NCI-H2227 treated with DMSO at 0.1 percent for 48 hours (cell line): ENCODE measurements at places on chromosomes 1 and 21.

DNA sequence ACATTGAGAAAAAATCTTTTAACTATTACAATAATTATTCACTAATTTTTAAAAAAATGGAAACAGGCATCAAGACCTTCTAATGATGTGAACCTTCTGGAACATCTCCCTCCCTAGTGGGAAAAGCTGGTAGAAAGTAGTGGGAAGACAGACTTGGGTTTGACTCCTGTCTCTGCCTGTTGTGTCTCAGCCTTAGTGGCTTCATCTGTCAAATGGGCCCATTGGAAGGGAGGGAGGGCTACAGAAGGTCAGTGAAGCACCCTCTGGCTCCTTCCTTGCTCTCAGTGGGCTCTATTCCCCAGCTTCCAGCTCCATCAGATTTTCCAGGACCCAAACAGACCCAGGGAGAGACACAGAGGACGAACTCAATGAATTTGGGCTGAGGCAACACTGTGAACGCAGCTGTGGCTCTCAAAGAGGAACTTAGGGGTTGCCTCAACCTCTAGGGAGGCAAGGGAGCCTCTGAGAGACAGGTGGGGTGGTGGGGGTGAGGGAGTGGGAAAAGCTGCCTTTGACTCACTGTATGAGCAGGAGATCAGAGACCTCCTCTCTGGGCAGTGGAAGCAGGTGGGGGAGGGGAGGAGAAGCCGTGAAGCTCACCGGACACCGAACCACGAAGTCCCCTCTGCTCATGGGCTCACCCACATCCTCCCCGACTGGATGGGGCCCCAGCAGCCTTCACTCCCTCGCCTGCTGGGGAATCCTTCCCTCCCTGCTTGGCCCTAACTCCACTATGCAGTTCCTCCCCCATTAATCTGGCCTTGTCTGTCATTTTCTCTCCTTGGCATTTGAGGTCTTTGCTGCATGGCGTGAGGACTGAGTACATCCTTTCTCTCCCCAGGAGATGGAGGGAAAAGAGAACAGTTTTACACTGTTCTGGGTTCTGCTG lies 4.5 kb downstream of the CNR2 start:
- no peak for DNase-seq

DNA sequence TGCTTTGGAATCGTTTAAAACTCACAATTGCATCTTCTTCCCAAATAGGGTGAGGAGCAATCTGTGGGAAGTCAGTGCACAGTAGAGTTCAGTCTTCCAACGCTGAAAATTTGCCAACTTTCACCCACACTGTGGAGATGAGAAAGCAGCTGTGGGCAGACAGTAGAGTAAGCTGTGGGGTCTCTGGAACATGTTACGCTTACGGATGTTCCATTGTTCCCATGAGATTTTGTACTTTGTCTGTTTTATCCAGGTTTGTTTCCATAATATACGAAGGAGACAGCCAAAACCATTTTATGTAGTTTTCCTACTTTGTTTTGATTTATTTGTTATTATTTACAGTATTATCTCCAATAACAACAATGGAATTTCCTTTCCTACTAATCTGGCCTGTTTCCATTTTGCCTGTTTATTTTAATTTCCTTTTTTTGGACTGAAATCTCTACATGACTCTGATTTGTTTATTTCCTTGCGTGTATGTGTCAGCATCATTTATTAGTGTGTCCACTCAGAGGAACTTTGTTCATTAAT lies 65.1 kb upstream of the RGL1 start:
- no peak for DNase-seq

- no peak for DNase-seq
Observed at GRCh38 chr1:155940993-155941844, at the start of gene RXFP4. Gene RXFP4 (plus strand): TSS chr1:155941638. CDS start chr1:155941710, 72 bp downstream.

- no peak for DNase-seq
Observed at GRCh38 chr1:242579528-242580235, 55.2 kb upstream of the PLD5 start.

DNA sequence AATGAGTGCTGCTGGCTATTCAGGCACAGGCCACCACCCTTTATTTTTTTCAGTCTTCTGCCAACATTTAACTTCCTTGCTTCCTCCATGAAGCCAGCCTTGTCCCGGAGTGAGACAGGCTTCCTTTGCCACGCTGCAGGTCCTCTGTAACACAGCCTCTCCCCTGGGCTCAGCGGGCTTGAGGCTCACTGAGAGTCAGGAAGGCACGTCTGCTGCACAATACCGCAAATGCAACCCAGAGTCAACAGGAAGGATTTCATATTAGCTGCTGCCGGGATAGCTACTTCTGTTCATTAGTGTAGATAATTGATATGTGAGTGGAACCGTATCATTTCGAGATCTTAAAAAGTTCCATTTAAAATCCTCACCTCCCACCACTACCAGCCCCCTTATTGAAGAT lies 22.5 kb downstream of the MYOG start:
- no peak for DNase-seq

GRCh38 chr1:16077406-16078245 lies 4.2 kb upstream of the FAM131C start:
- DNase-seq: no peak

DNA sequence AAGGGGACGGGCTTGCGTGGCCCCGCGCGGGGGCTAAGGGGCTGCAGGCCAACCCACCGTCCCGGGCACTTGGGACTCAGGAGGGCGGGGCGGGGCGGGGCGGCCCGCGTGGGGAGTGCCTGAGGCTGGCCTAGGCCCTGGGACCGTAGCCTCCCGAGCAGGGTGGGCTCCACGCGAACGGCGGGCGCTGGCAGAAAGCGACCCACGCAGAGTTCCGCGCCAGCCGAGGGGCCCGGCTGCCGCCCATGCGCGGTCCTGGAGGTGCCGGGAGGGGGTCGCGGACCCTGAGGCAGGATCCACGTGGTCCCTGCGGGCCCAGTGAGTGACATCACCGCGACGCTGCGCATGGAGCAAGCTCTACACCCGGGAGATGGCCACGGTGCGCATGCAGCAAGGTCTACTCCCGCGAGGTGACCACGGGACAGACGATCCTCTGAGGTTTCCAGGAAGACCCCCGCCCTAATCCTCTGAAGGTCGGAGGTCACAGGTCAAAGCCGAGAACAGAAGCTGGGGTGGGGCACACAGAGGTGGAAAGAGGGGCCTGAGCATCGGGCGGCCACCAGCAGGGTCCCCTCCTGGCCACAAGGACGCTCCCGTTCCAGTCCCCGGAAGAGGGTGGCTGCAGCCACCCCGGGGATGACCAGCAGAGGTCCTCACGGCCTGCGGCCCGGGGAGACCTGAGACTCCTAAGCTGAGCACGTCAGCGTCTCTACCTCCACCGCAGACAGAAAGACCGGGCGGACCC lies 13.5 kb upstream of the SLC19A1 start:
- DNase-seq: peak; percentile 82

GRCh38 chr1:206687915-206688442 lies 3.3 kb downstream of the MAPKAPK2 start:
- no peak for DNase-seq

- DNase-seq: peak; percentile 84
Observed at GRCh38 chr1:109094377-109094803, 3.8 kb downstream of the TMEM167B start.

GRCh38 chr1:59877108-59877682 lies 49.4 kb downstream of the CYP2J2 start:
- no peak for DNase-seq

GRCh38 chr1:112905395-112906149 lies 50.4 kb downstream of the SLC16A1 start:
- no peak for DNase-seq

DNA sequence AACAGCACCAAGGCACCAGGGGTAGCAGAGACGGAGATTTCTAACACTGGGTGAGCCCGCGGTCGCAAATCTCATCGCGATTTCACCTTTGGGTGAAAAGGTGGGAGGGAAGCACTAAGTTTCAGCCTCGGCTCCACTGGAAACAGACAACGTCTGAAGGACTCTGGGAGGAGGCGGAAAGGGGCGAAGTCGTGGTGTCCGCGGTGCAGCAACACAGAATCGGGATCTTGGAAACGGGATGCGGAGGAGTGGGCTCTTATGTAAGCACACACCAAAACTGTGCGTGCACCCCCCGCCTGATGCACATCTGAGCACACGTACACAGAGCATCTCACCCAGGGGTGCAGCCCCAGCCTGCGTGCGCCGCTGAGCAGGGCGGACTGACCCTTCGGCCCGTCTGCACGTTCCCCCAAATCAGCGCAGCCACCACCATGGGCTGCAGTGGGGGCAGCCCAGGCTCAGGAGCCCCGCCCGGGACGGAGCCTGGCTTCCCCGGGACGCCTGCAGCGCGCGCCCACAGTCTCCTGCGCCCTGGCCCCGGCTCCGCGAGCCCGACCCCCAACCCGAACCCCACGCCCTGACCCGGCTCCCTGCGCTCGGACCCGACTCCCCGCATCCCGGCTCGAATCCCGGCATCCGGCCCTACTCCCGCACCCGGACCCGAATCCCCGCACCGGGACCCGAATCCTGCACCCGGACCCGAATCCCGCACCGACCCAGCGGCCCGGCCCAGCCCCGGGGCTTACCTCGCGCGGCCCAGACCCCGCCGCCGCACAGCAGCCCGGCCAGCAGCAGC lies 670 bp downstream of the CLSTN1 start:
- no peak for DNase-seq

DNA sequence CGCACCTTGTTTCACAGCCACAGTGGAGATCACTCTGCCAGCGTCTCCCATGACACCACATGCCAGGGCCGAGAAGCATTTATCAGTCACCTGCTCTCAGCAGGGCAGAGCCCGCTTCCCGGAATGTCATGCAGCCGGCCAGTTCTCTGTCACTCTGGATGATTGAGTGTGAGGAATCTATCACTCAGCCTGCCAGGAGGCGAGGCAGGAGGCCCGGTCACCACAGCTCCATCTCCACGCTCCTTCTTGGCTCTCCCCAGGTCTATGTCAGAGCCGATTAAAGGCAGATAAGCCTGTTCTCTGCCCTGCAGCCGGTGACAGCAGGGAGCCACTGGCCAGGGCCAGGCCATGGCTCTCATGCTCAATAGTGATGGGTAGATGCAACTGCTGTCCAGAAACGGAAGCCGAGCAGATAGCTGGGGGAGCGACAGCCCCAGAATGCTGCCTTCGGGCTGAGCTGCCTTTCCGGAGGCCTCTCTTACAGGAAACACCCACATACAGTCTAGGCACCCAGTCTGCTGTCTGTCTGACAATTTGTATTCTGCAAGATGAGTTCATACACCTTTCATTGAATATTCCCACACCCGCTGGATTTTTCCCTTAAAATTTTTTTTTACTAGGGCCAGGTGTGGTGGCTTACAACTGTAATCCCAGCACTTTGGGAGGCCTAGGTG lies 64.1 kb downstream of the ACTL8 start:
- no peak for DNase-seq

DNA sequence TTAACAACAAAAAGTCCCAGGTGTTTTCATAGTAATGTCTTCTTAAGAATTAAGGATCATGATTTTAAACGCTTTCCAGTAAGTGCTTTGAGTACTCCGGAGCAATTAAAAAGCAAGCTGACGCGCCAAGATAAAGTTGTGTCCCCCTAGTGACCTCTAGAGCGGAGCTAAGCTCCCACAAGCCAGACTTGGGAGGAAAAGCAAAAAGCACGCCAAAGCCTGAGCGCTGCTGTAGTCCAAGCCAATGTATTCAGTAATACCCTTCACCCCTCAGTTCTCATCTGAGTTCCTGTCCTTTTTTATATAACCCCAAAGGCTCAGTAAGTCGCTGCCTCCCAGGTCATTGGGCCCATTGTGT lies 3.5 kb upstream of the SLC44A5 start:
- no peak for DNase-seq

DNA sequence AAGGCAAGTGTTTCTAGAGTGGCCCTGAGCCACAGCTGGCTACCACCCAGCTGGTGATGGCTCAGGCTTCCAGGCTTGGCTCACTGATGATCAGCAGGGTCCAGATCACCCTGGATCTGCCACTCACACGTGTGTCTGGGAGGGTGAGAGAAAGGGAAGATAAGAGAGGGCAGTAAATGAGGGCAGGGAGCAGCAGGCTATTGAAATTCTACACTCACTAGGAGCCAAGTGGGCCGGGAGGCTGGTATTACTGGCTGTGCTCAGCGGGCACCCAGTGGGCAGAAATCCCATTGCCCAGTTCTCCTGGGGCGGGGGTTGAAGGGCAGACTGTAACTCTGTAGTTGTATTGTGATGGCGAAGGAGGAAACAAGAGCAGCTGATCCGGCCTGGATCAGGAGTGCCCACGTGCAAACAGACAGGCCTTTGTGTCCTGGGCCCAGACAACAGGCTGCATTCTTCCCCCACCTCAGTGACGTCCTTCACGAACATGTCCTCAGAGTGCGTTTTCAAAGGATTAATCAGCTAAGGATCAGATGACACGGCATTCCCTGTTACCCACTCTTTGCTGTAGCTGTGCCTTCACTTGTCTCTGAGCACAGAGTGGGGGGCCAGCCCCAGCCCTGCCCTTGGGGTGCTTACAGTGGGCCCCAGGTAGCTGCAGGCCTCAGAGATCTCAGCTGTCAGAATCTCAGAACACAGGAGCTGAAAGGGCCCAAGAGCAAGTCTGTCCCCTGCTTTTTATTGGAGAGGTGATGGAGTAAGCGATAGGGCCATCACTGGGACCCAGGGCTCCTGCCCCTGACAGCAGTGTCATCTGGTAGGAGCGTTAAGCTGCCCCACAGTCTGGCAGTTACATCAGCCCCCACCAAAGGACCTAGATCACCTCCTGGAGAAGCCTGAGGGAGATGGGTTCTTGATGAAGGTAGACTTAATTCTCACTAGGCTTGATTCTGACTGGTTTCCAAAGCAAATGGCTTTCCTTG lies 60.5 kb downstream of the ATP1A1 start:
- DNase-seq: no peak

- peak; percentile 97 for DNase-seq
Observed at GRCh38 chr1:8706995-8707396, 110.4 kb downstream of the RERE start.

DNA sequence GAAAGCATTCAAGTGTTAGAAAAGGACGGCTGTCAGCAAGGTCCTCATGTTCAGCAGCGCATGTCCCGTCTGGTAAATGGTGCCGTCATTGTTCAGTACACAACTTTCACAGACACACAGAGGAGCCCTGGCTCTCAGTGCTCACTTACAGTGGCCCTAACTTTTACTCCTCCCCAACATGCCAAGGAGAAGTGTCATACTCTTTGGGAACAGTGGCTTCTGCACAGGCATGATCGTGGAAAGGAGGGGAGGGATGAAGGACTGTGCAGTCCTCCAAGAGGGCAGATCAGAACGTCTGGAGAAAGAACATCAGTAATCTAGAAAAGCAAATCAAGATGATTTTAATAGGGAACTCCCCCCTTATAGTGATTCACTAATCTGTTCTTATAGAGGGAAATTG lies 3.8 kb upstream of the GRHL3 start:
- no peak for DNase-seq

DNA sequence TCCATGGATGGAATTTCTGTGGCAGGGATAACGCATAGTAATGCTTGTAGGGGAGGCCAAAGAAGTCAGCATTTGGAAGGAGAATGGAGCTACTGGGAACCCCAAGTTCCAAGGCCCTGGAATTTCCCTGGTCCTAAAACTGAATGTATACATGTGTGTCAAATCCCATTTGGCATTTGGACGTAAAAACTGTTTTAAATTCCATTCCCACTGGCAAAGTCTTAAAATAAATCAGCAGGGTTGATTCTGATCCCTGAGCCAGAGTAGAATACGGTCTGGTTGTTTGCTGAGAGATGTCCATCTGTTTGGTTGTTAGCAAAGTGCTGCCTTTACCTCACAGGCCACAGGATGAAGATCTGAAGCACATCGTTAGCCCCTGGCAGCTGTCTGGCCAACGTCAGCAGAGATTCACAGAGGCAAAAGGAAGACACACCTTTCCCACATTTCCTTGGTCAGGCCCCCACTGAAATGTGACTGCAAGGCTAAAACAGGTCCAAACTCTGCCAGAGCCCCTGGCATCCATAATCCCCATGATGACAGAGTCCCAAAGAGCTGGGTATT lies 62.2 kb downstream of the GORAB start:
- no peak for DNase-seq
